Smooth muscle cell of the umbilical artery (primary cell): ENCODE measurements at places on chromosomes 16 and 17. TPM values are rescaled to one million over a fixed set of nuclear protein-coding genes. Genes with fewer than 3 reads are reported as not detected.

The NFAT5 gene
- 27.6 and 45.7 TPM in 2 replicates for total RNA-seq

The ADAD2 gene
- not detected in 2 replicates for total RNA-seq

The TBC1D3K gene
- total RNA-seq, result not detected in 2 replicates

The HOXB13 gene
- under 0.01 TPM in 1 of 2 replicates, not detected in the other for total RNA-seq

The CTRB1 gene
- not detected in 2 replicates for total RNA-seq

The SULT1A2 gene
- total RNA-seq, result not detected in 2 replicates

The AGRP gene
- total RNA-seq, result not detected in 2 replicates

The TTYH2 gene
- total RNA-seq, result 3.6 and 5.3 TPM in 2 replicates

The B3GNT9 gene
- total RNA-seq, result 33.4 and 51.1 TPM in 2 replicates

The LAT gene
- total RNA-seq, result 0.30 and 1.5 TPM in 2 replicates

The MYCBPAP gene
- 0.59 and 0.74 TPM in 2 replicates for total RNA-seq

The EVPL gene
- not detected in 2 replicates for total RNA-seq

The UBTF gene
- 34.1 and 41.9 TPM in 2 replicates for total RNA-seq

The SHCBP1 gene
- 1.8 and 19.7 TPM in 2 replicates for total RNA-seq

The NUP88 gene
- total RNA-seq, result 57.3 and 95.8 TPM in 2 replicates

The CCL3 gene
- not detected in 2 replicates for total RNA-seq

The SPATA32 gene
- not detected in 2 replicates for total RNA-seq

The C17orf113 gene
- total RNA-seq, result under 0.01 and 0.09 TPM in 2 replicates

The CIBAR2 gene
- total RNA-seq, result not detected in 2 replicates

The CNGB1 gene
- not detected in 2 replicates for total RNA-seq

The HCRT gene
- total RNA-seq, result not detected in 2 replicates

The PSMD7 gene
- total RNA-seq, result 93.8 and 121 TPM in 2 replicates

The TPSG1 gene
- total RNA-seq, result not detected in 2 replicates

The TBX6 gene
- under 0.01 TPM in 1 of 2 replicates, not detected in the other for total RNA-seq

The MYH2 gene
- under 0.01 and 0.97 TPM in 2 replicates for total RNA-seq

The C1QL1 gene
- 0.30 TPM in 1 of 2 replicates, not detected in the other for total RNA-seq

The CMIP gene
- 36.2 and 41.0 TPM in 2 replicates for total RNA-seq

The KIF2B gene
- total RNA-seq, result not detected in 2 replicates
